ENCODE measurements at places on chromosomes 16 and 17. TPM values are rescaled to one million over a fixed set of nuclear protein-coding genes. Genes with fewer than 3 reads are reported as not detected.

DNA sequence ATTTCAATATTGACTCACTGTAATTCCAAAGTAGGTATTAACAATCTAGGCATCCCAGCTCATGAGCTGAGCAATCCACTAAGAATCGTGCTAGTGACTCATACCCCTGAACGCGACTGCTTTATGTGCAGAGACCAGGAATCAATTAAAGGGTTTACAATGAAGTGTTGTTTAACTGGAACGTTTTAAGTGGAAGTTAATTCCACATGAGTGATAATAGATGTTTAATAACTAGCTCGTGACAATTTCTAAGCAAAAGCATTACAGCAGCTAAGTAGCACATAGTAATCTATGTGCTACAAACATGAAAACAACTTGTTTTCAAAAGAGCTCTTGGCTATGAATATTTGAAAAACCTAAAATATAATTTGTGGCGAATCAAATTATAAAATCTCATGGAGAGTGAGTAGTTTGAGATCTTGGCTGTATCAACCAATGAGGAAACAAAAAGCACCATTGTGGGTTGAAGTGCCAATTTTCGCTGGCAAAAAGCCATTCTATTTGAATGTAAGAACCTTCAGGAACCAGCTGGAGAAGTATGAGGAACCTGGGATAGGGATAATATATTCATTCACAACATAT is 9.4 kb downstream of the GJC1 start:
- ATAC-seq, result peak; percentile 55

GRCh38 chr16:35733971-35734702 is 2274.7 kb downstream of the TP53TG3F start:
- no peak for ATAC-seq

- ATAC-seq, result no peak
Measured at GRCh38 chr17:53630115-53630514, 192.6 kb upstream of the KIF2B start.

DNA sequence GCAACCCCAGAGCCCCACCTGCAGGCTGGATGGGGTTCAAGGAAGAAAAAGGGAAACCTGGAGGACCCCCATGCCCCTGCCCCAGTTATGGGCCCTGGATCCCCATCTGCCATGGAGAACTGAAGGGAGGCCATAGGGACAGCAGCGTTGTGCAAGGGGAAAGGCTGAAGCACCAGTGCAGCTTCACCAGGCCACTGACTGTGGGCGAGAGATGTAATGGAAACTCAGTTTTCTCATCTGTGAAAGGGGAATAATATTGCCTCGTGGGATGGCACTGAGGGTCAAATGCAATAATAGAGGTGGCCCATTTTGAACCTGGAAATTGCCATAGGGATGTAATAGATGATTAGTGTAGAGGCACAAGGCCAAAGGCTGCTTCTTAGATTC is 9.9 kb upstream of the TSPOAP1 start:
- ATAC-seq, result no peak

DNA sequence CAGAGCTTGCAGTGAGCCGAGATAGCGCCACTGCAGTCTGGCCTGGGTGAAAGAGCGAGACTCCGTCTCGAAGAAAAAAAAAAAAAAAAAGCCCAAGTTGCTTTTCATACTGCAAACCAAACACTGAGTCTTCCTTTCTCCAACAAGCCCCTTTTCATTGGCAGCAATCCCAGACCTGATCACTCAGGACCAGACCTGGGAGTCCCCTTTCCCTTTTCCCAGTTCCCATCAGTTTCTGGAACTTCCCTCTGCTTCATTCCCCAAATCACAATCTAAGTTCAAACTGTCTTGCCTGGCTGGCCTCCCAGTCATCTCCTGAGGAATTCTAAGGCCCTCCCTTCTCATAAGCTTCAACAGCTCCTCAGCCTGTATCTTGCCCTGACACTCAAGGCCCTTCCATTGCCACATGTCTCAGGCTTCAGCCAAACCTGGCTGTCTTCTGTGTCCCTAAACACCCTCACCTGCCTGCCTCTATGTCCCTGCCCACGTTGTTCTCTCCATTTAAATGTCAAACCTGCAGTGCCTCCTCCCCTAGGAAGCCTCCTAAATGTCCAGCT is 11.8 kb upstream of the PHF12 start:
- ATAC-seq, result no peak

DNA sequence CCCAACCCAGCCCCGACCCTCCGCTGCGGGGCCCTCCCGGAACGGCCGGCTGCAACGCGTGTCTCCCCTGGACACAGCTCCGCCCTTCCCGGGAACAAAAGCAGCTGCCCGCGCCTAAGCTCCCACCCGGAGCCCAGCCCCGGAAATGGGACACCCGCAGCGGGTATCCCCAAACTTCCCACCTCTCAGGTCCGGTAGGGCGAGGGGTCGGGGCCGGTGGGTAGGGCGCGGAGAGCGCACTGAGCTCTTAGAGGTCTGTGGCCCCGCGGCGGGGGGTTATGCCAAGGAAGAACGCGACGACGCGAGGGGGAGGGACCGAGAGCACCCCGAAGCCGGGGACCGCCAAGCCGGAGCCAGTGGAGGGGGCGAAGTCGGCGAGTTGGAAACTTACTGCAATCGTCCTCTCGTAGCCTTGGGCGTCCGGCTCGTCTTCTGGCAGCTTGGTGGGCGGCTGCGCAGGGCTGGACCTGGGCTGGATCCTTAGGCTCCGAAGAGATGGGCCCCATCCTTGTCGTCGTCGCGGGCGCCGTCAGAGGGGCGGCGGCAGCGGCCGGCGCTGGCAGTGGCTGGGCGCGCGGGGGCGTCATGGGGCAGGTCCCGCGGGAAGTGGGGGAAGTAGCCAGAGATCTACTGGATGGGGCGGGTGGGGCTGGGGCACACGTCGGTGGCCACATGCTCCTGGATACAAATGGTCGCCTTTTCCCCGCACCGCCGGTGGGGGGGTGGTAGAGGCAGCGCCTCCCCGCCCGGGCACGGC is 6.9 kb downstream of the USP6 start:
- peak; percentile 80 for ATAC-seq

DNA sequence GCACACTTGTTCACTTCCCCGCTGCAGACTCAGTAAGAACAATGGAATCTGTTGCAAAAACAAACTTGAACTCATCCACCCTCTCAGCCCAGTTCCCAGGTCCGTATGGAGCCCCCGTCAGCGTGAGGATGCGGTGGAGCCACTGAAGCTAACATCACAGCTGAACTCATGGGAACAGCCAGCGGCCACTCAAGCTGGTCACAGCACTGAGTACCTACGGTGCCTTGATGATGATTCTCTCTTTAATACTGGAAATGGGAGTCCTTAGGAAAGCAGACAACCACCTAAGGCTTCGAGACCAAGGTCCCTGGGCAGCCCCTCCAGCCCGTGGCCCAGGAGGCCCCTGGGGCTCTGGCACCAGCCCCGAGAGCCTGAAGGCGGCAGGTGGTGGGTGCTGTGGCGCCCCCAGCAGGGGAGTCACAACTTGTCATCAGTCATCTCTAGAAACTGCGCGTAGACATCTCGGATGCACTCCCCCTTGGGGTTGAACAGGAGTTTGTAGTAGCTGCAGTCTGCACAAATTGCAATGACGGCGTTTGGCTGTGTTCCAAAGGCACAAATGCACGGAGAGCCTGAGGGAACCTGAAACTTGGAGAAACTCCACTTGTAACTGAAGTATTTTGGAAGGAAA is 31.0 kb upstream of the RHOT1 start:
- ATAC-seq, result peak; percentile 31

DNA sequence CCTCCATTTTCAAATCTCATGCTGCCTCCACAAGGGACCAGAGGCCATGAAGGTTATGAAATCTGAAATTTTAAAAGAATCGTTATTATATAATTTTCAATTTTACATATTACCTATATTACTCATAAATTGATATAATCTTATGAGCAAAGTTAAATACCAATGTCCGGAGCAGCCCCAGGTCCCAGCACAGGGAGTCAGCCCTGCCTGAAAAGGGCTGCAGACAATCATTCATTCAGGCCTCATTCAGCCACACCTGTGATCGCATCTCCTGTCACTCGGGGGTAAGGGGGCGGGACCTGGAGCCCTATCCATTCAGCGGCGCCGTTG is 172.5 kb downstream of the AHSP start:
- ATAC-seq, result no peak

GRCh38 chr16:15749371-15749770 is 99.3 kb downstream of the NDE1 start:
- no peak for ATAC-seq

DNA sequence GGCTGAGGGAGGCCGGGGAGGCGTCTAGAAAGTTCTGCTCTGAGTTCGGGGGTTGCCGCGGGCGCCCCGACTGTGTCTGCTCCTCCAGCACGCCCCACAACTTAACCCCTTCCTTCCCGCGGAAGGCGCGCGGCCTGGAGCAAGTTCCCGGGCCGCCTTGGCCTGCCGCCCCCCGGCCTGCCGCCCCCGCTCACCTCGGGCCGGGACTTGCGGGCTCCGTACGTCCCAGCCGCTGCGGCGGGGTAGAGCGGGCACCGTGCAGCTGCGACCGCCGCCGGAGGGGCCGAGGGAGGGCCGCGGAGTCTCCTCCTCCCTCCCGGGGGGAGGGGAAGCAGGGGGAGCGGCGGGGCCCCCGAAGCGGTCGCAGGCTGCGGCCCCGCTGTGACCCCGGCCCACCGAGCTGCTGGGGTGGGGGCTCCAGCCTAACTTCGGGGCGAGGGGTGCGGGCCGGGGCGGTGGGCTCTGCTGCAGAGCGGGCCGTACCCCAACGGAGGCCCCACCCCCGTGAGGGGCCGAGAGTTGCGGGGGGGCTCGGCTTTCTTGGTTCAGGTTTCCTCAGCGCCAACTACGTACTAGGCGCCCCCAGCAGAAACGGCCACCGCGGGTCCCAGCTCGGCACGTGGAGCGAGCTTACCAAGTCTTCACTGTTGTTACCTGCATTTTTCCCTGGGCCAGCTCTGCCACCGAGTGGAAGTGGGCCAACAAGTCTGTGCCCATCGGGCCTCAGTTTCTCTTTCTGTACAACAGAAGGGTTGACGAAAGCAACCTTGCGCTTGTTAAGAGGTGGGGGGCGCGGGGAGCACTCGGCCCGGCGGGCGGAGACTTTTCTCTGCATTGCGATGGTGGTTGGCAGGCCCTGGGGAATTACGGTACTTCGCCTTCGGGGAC is at the start of gene CCDC102A:
Gene CCDC102A (minus strand): TSS at position 266 of the 888 bp plus-strand sequence. CDS start 7,394 bp downstream, outside the sequence.
- peak; percentile 65 for ATAC-seq

DNA sequence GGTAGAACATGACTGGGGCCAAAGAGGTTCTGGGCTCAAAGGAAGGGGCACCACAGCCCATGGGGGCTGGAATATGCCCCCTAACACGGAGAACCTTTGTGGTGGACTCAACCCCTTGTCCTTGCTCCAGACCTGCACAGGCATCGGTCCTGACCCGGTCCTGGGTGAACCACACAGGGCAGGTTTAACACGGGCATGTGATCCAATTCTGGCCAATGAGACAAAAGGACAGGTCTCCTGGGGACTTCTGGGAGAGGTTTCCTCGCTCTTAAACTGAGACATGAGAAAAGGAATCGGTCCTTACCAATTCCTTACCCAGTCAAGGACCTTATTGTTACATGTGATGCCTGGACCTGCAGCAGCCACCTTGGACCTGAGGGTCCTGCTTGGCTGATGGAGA is 3.7 kb downstream of the DOC2B start:
- ATAC-seq, result no peak

GRCh38 chr17:17748604-17749003 is 67.3 kb downstream of the RAI1 start:
- ATAC-seq, result no peak

DNA sequence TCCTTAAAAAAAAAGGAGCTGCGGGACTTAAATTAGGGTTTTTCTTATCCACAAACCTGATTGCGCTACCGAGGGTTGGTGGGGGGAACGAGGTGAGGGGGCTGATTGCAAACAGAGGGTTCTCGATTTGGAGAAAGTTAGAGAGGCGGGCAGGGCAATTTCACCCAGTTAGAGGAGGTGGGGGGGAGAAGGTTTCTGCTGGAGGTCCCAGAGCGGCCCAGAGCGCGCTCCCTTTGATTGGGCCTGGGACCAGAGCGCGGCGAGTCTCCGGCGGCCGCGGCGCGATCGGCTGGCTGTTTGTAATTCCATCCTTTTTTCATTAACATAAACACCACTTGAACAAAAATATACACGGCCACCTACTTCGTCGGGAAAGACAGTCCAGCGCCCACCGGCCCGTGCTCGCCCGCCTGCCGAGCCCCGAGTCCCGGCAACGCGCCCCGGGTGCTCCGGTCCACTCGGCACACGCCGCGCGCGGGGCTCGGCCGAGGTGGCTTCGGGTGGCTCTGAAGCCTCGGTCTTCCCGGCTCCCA is 13.3 kb upstream of the FOXF1 start:
- peak; percentile 17 for ATAC-seq

GRCh38 chr16:68451676-68452075 is 3.4 kb upstream of the SMPD3 start:
- ATAC-seq, result no peak

Gene COPZ2
- total RNA-seq, result 44.0 TPM

Gene HBA2
- 72.6 TPM for total RNA-seq

Gene TRIM16
- 18.6 TPM for total RNA-seq

Gene CFAP97D1
- total RNA-seq, result not detected

Gene PLEKHH3
- total RNA-seq, result 40.8 TPM

Gene CACNG1
- total RNA-seq, result not detected

Gene CACNG3
- not detected for total RNA-seq

Gene ABCC11
- total RNA-seq, result not detected

Gene ASPA
- total RNA-seq, result 3.4 TPM

Gene KCNJ12
- total RNA-seq, result 1.9 TPM

Gene OR4D1
- not detected for total RNA-seq

Data from gastroesophageal sphincter (tissue), 4 donors.